Effector memory CD8-positive, alpha-beta T cell (primary cell): ENCODE measurements at places on chromosomes 1 and 21.

GRCh38 chr1:208852911-208853310, 608.7 kb upstream of the PLXNA2 start:
- DNase-seq, result no peak

- DNase-seq, result no peak
Measured at GRCh38 chr1:74611887-74612286, 61.7 kb downstream of the ERICH3 start.

GRCh38 chr1:40042341-40042740, 1.8 kb downstream of the CAP1 start:
- DNase-seq, result no peak

DNA sequence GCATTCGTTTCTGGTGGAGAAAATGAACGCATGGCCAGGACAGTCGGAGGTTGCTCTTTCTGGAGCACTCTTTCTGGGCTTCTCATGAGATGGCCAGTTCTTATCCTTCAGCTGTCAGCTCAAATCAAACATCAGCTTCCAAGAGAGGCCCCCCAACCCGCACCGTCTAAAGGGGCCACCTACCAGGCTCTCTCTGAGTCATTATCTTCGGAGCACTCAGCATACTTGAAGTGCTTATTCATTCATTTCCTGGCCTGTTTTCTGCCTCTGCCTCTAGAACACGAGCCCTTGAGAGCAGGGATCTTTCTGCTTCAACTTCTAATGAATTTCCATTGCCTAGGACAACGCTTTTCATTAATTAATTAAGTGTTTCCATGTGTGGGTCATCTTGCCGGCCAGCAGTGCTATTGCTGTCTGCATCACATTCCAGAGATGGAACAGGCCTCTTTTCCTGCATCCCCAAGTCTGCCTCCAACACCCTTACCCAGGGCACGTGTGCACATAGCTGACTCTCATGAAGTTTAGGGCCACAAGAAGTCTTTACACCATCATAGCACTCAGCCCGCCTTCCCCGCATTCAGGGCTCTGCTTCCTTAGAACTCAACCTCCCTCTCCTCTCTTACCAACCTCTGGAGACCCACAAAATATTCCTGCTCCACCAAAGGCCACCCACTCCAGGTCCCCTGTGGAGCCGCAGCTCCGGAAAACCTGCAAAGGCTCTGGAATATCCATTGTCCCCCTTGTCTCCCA, 52.1 kb upstream of the LAPTM5 start:
- no peak for DNase-seq

GRCh38 chr1:26346274-26347033, 7.5 kb downstream of the CRYBG2 start:
- no peak for DNase-seq

DNA sequence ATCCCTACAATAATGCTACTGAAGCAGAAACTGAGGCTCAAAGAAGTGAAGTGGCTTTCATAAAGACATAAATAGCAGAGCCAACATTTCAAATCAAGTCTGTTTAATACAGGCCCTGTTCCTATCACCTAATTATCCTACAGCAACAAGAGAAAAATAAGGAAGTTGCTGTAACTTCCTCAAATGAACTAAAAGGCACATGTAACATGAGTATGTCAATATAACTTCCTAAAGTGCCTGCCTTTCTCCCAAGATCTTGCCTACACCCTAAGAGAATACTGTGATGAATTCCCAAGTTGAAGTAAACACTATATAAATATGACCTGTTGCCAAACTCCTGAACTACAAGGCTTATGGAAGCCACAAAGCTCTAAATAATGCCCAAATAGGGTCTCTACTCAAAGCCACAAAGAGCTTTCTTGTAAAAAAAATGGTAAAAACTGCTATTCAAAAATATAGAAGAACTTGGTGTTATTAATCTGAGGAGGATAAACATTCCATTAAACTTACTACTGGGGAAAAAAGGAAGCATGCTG, 8.6 kb downstream of the BEND5 start:
- no peak for DNase-seq

GRCh38 chr1:231238298-231238697, 2.7 kb upstream of the GNPAT start:
- DNase-seq, result no peak

DNA sequence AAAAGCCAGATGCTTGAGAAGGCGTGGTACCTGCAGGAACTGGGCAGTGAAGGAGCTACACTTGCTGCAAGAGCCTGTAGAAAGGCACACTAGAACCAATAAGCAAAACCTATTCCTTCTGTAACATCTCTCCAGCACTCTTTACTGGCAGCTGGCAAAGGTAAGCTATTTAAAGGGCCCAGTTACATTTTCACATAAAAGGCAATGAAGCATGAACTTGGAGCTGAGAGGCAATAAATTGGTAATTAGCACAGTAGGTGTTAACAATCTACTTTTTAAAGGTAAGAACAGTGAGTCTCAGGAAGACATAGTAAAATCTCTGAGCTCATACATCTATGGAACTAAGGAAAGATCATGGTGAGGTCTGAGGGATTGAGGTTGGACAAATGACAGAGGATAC, 167.1 kb upstream of the OLFM3 start:
- DNase-seq, result no peak

DNA sequence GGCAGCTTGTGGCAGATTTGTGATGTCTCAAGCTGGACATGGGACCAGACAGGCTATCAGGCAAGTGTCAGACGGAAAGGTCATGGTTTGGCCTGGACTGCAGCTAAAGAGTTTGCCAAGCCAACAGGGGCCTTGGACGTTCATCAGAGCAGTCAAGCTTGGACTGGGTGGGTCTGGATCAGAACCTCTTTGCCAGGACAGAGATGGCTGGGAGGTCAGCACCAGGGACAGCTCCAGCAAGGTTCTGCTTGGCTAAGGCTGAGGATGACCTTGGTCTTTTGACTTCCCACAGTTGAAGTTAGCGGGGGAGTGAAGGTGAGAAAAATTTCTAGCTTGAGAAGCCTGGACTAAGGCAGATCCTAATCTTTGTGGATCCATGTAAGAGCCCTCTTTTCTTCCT, 68.1 kb downstream of the GRIK3 start:
- no peak for DNase-seq

DNA sequence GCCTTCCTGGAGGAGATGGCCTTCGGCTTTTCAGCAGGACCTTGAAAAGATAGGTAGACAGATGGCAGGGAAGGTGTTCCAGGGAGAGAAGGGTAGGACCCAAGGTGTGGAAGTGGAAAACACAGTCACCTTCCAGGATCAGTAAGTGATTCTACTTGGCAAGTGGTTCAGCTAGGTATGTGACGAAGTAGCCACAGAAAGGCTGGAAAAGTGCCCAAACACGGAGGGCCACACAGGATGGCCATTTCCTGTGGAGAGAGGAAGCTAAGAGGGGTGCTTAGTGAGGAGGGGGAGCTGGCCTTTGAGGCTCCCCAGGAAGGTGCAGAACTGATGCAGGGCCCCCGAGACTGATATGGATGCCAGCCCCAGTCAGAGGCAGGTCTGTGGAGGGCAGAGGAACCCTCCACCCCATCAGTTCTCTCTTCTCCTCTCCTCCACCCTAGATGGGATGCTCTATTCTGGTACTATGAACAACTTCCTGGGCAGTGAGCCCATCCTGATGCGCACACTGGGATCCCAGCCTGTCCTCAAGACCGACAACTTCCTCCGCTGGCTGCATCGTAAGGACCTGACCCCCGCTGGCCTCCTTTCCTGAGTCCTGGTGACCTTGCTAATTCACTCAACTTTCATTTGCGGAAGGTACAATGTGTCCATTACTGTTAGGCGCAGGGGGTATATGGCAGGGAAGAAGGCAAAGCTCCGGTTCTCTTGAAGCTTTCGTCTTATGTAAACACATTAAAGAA, 6.8 kb downstream of the SEMA4A start:
- DNase-seq, result no peak

DNA sequence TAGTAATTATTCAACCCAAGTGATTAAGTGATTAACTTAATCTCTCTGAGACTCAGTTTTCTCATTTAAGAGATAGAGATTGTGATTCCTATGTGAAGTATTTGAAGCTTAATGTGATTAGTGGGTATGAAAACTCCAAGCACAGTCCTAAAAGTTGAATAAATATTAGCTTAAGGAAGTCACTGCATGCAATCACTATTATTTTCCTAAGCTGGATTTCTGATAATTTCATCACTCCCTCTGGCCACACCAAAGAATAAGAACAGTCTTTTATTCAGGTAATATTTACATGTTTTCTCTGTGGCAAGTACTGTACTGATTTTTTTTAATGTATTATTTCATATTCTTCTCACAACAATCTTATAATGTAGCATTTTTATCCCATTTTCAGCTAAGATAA, 31.1 kb downstream of the CD55 start:
- DNase-seq, result no peak

- no peak for DNase-seq
Measured at GRCh38 chr1:177116941-177117340, 47.6 kb downstream of the ASTN1 start.

- no peak for DNase-seq
Measured at GRCh38 chr1:215489771-215490565, 77.1 kb upstream of the KCTD3 start.

DNA sequence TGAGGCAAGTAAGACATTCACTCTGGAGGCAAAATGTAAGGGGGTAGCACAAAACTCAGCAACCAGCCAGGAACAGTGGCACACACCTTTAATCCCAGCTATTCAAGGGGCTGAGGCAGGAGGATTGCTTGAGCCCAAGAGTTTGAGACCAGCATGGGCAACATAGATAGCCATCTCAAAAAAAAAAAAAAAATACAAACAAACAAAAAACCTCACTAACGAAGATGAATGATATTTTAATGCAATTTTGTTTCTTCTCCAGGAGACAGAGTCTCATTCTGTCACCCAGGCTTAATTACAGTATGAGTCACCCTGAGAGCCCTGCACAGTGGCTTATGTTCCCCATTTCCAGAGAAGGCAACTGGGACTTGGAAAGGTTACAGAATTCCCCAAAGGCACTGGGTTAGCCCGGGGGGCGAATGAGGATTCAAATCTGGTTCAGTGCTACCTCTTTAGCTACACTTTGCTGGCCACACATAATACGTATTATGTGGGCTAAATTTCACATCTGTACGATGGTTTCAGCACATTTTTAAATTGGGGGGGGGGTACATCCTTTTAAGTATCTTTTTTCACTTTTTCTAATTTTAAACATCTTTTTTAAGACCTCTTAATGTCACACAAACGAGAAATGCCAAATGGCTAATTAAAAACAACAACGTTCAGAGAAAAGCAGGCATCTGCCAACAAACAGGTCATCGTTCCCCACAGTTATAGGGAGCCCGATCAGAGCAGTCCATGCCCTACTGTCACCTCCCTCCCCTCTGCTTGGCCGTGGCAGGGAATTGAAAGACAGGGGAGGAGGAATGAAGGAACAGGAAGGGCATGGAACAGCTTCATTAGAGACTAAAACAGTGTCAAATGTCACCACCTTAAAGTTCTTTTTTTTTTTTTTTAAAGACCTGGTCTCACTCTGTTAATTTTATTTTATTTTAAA, 3.5 kb downstream of the CELA2A start:
- no peak for DNase-seq

- DNase-seq, result no peak
Measured at GRCh38 chr1:151964510-151964909, 29.1 kb downstream of the S100A10 start.

DNA sequence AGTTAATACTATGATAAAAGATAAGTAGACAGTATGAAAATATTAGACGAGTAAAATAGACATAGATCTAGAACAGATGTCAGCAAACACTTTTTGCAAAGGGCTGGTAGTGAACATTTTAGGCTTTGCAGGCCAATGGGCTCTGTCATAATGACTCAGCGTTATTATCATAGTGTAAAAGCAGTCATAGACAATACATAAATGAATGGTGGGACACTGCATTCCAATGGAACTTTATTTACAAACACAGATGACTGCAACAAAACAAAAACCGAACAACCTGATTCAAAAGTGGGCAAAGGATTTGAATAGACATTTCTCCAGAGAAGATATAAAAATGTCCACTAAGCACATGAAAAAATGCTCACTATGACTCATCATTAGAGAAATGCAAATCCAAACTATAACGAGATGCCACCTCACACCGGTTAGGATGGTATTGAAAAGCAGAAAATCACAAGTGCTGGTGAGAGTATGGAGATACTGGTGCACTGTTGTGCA, 7.3 kb downstream of the GSTM5 start:
- DNase-seq, result no peak

DNA sequence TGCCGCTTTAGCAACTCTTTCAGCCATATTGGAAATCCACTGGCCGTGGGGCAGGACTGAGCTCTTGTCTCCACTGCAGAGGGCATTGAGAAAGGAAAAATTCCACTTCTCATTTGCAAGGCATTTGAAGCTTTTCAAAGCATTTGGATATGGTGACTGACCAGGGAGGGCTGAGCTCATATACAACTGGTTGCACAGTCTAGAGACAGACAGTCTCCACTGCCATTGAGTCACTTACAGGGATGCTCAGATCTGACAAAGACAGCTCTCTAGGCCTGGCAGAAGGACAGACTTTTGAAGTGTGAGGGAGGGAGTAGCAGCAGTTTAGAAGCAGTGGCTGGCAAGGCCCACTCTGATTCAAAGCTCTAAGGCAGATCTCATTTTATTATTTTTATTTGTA, 24.2 kb downstream of the NCF2 start:
- DNase-seq, result no peak

DNA sequence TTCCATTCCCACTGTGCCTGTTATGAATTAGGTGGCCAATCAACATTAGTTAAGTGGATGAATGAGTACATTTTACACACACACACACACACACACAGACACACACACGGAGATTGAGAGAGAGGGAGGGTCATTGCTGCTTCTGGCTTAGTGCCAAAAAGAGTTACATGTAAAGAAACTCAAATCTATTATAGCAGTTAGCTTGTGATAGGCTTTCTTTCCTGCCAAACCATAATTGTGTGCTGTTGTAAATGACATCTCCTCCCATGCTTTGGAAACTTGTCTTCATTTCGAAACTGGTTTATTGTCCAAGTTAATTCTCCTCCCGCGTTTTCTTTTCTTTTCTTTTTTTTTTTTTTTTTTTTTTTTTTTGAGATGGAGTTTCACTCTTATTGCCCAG, 1.4 kb upstream of the MT1HL1 start:
- no peak for DNase-seq

- DNase-seq, result no peak
Measured at GRCh38 chr1:205565799-205566198, 61.3 kb downstream of the CDK18 start.

GRCh38 chr1:201103666-201104065, 8.6 kb downstream of the CACNA1S start:
- DNase-seq, result no peak

- peak; percentile 72 for DNase-seq
Measured at GRCh38 chr1:23098463-23099170, 70.0 kb downstream of the LUZP1 start.

- DNase-seq, result no peak
Measured at GRCh38 chr1:87812871-87813577, 484.3 kb downstream of the LMO4 start.

GRCh38 chr21:44858291-44858690, 15.2 kb downstream of the PTTG1IP start:
- no peak for DNase-seq

DNA sequence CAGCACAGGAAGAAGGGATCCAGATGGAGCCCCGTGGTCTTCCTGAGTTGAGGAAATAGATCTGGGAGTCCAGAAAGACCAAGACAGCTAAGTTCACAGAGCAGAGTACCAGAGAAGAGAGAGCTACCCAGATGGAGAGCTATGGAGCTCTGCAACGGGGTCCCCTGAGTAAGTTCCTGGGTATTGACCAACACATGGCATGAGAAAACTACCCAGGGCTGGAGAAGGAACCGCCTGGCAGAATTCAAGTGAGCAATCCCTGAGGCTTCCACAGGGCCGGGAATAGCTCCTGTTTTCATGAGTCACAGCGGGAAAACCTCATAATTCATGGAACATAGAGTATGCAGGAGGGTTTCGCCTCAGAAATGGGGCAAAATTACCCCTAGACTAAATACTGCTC, 19.7 kb downstream of the STPG1 start:
- DNase-seq, result no peak
